Activated CD8-positive, alpha-beta memory T cell treated with anti-CD3 and anti-CD28 coated beads for 36 hours (primary cell): ENCODE measurements at places on chromosomes 3 and 15. TPM values are rescaled to one million over a fixed set of nuclear protein-coding genes. Genes with fewer than 3 reads are reported as not detected.

The TMEM108 gene
- not detected for total RNA-seq

The UPK1B gene
- total RNA-seq, result not detected

The NR2E3 gene
- not detected for total RNA-seq

The PLSCR2 gene
- total RNA-seq, result not detected

The ZNF662 gene
- 0.91 TPM for total RNA-seq

The VEPH1 gene
- not detected for total RNA-seq

The PML gene
- 38.9 TPM for total RNA-seq

The TAMM41 gene
- total RNA-seq, result 24.7 TPM
